ENCODE measurements at places on chromosomes 11 and 22.
A peak's percentile ranks its signal among the peaks of the same experiment; 100 is the strongest.

GRCh38 chr22:37609240-37610152 is 862 bp downstream of the GGA1 start:
- DNase-seq, result no peak

- DNase-seq, result peak; percentile 22
Measured at GRCh38 chr11:33899400-33900037, 7.6 kb upstream of the LMO2 start.

GRCh38 chr22:50329236-50329635 is 2.4 kb upstream of the DENND6B start:
- DNase-seq, result no peak

GRCh38 chr22:30874431-30875370 is 93.9 kb downstream of the MORC2 start:
- DNase-seq, result no peak

DNA sequence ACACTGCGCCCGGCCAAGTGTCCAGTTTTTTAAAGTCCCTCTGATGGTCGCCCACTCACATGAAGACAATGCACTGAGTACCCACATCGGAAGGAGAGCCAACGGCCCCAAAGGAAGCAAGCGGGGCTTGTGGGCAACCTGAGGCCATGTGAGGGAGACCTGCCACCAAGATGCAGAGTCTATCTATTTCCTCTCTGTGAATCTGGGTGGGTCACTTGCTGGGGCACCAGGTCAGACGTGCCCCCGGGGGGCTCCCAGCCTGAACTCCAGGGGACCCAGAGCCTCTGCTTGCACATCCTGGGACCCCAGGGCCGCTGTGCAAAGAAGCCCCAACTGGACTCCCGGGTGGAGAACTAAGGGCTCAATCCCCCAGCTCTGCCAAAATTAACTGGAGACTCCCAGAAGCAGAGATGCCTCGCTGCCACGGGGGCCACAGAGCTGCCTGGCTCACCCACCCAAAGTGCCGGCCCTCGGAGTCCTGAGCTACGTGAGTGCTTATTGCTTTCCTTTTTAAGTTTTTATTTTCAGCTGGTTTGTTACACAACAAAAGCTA is 106.4 kb downstream of the BRD1 start:
- DNase-seq, result no peak

- DNase-seq, result no peak
Measured at GRCh38 chr11:19307498-19307897, 66.8 kb upstream of the E2F8 start.

DNA sequence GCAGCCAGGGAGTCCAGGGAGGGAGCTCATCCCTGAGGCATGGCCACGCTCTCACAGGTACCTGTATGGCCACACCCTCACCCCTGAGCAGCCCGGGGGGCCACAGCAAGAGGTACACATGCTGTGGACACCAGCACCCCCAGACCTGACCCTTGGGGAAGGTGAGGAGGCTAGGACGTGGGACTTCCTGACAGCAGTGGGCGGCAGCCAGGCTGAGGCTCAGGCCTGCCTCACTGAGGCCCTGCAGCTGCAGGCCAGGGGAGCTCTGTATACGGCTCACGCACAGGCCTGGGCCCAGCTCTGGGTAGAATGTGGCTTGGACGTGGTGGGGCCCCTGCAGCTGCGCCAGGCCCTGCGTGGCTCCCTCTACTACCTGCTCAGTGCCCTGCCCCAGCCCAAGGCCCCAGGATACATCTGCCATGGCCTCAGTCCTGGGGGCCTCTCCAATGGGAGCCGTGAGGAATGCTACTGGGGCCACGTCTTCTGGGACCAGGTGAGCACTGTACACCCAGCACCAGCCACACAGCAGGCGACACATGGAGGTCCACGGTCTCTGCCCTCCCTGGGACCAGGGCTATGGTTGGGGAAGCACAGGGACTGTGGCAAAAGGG is 1.8 kb downstream of the PGGHG start:
- DNase-seq, result no peak

GRCh38 chr22:29352778-29353177 is 35.6 kb downstream of the AP1B1 start:
- DNase-seq, result no peak

- DNase-seq, result no peak
Measured at GRCh38 chr11:30285416-30286121, 37.3 kb upstream of the ARL14EP start.

DNA sequence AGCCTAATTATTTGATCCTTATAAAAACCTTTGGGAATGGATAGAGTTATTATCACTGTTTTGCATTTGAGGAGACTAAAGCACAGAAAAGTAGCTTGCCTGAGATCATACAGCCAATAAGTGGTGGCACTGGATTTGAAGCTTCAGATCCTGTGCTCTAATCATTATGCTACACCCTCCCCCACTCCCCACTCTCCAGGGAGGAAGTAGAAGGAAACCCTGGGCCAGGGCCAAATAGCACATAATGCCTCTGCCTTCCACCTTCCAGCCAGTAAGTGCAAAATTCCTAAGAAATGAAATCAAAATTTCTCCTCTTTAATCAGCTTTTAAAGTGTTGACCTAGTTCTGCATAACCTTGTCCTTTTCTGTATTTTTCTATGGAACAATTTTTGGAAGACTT is 61.6 kb downstream of the SIK2 start:
- no peak for DNase-seq

DNA sequence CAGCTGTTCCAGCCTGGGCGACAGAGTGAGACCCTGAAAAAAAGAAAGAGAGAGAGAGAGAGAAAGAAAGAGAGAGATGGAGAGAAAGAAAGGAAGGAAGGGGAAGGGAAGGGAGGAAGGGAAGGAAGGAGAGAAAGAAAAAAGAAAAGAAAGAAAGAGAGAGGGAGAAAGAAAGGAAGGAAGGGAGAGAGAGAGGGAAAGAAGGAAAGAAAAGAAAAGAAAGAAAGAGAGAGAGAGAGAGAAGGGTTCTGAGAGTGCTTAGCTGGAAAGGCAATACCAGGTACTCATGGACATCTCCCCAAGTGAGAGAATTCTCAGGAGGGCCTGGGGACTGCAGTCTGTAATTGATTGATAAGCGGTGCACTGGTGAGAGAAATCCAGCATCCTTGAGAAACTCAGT is 12.8 kb upstream of the PRAME start:
- DNase-seq, result no peak

GRCh38 chr22:42932857-42933484 is 75.9 kb upstream of the ARFGAP3 start:
- no peak for DNase-seq

DNA sequence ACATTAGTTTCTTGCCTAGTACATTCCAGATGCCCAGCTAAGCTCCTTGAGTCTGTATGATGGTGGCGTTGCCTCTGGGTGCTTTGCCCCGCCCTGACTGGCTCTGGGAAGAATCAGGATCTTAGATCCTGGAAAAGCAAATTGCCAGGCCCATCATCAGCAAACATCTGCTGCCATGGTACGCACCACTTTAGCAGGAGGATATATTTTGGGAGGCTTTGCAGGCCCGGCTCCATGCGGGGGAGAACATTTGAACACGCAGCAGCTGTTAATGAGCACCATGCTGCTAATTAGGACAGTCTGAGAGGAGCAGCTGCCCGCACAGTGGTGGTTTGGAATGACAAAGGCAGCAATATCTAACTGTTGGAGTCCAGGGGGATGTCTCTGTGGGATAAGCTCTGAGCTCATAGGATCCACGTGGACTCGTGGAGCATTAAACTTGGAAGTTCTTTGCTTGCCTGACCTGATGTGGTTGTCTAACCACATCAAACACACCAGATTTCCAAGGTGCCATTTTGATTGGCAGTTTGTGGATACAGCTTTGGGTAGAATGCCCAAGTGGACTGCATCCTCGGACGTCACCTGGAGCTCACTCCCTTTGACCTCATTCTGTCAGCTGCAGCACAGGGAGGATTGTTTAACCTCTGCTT is 217.0 kb upstream of the ZBED5 start:
- no peak for DNase-seq

GRCh38 chr11:19284881-19285280 is 44.1 kb upstream of the E2F8 start:
- no peak for DNase-seq

GRCh38 chr11:86781546-86781945 is 18.8 kb upstream of the PRSS23 start:
- no peak for DNase-seq

GRCh38 chr11:121422675-121423074 is 29.4 kb upstream of the SORL1 start:
- no peak for DNase-seq

DNA sequence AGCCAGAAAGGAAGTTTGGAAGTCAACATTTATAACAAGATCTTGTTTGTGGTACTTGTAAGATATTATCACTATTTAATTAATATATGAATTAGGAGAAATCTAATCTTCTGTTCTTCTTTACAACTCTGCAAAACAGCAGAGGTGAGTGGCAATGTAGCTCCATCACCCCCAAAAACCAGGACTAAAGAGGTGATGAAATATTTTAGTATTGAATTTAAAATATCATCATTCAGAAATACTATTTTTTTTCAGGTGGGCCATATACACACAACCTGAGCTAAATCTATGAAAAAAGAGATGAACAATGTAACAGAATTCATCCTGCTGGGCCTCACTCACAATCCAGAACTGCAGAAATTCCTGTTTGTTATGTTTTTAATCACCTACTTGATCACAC is at the start of gene OR4C45:
Gene OR4C45, plus strand, starts transcription at position 301 of the 400 bp plus-strand sequence.
- DNase-seq, result no peak

DNA sequence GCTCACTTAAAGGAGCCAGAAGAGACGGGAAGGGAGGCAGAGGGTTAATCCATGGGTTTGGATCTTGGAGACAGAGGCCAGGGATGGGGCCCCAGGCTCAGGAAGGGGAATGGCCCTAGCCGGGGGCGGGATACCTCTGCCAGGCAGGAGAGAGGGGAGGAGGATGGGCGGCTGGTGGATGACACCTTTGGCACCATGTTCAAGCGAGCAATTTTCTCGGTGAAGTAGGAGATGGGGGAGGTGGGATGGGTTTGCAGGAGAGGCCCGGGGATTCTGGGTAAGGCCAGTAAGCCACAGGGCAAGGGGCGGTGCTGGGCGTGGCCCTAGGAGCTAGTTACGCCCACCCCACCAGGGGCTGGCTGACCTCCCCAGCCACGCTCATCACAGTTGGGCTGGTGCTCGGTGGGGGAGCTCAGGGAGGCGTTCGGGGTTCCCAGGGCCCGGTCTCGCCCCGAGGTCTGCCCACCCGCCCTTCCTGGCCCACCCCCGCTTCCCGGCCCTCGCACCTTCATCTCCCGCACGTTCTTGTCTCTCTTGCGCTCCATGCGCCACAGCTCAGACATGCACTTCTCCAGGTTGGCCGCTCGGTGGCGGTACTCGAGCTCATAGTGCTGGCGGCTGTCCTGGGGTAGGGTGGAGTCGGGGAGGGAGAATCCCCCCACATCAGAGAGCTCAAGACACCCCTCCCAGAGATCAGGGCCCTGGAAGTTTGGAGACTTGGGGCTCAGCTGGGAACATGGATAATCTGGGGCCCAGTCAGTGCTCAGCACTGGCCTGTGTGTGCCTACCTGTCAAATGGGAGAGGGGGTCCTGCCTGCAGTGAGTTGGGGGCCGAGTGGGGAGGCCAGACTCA is 12.7 kb downstream of the BAIAP2L2 start:
- no peak for DNase-seq

DNA sequence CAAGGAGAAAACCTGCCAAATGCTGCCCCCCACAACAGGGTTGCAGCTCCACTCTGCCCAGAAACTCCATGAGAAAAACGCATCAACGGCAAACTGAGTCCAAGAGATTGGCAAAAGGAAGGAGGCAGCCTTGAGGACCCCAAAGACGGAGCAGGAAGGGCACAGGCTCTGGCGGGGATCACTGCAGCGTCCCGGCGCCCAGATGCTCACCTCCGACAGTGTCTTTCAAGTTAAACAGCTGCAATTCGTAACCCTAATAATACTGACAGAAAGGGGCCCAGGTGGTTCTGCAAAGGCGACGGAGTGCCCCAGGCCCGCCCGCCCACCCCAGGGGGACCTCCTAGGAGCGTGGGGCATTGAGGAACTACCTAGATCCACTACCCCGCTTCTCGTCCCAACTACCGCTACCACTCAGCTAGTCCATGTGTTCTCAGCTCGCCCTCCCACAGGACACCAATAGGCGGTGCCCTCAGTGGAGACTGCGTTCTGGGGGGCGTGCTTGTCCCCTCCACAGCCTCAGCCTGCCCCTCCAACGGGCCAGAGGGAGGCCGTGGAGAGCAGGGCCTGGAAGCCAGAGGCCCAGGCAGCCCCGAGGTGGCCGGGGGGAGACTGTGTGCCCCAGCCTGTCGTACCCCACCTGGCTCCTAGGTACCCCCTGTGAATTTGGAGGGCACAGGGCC is 127.4 kb downstream of the PHF21B start:
- DNase-seq, result no peak

GRCh38 chr22:24833881-24834495 is 28.0 kb downstream of the SGSM1 start:
- no peak for DNase-seq

DNA sequence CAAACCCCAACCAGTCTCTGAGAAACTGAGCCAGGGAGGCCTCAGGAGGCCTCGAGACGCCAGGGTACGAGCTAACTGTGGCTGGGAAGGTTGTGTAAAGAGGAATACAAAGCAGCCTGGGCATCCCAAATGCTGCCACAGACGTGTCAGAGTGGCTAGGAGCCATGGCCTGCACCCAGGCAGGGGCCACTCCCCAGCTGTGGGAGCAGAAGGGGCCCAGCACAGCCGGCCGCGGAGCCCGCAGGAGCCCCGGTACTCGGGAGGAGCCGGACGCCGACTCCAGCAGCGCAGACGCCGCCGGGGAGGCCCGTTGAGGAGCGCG is 349.8 kb upstream of the B3GAT1 start:
- no peak for DNase-seq

GRCh38 chr11:121456151-121456550 is 3.4 kb upstream of the SORL1-AS1 start:
- DNase-seq, result no peak

DNA sequence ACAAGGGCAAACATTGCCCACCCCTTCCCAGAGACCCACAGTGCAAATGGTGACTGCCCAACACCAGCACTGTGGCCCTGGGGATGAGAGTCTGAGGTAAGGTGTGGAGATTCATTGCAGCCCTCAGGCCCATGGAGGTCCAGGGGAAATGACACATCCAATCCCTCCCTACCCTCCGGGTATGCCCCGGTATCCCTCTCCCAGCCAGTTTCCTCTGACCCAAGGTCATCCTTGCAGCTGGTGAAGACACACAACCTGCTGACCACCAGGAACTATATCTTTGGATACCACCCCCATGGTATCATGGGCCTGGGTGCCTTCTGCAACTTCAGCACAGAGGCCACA is 18.9 kb upstream of the UVRAG start:
- DNase-seq, result no peak

DNA sequence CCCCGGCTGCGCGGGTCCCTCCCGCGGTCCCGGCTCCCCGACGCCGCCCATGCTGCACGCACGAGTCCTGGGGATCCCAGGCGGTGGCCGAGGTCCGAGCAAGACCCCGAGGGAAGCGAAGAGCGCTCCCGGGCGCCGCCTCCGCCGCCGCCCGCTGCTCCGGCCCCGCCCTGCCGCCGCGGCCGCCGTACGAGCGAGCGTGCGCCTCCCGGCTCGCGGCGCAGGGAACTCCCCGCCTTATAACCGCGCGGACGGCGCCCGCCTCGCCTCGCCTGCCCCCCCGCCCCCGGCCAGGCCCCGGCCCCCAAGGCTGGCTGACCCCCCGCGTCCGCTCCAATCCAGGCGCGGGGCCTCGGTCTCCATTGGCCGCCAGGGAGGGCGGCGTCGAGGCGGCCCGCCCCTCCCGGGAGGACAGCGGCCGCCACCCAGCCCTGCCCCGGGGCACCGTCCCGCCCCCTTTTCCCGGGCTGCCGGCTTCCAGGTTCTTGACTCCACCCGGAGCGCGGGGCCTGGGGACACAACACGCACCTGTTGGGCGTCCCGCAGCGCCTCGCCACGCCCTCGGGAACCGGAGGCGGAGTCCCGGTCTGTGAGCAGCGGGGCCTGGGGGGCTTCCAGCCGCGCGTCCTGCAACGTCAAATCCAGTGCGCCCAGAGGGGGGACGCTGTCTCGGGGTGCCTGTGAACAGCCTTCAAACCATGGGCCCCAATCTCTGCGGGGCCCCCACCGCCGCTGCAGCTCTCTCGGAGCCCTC is at the start of gene FADS3:
Gene FADS3, minus strand, starts transcription at position 215 of the 754 bp plus-strand sequence. Its CDS starts 164 bp downstream, at position 51.
- peak; percentile 87 for DNase-seq

All from NCI-H2171 (cell line).